Diencephalon (tissue), 1 donor: ENCODE measurements at places on chromosomes 4 and X. TPM values are rescaled to one million over a fixed set of nuclear protein-coding genes. Genes with fewer than 3 reads are reported as not detected.

The MRPS18C gene
- 30.2 TPM for total RNA-seq

The PABPC4L gene
- total RNA-seq: 3.2 TPM

The STPG2 gene
- 6.2 TPM for total RNA-seq

The SPANXB1 gene
- total RNA-seq: not detected

The NPNT gene
- total RNA-seq: 31.6 TPM

The SERTM2 gene
- 0.23 TPM for total RNA-seq

The AMBN gene
- 0.92 TPM for total RNA-seq

The PRKG2 gene
- total RNA-seq: 7.6 TPM

The DCLK2 gene
- 192 TPM for total RNA-seq

The ADH5 gene
- total RNA-seq: 104 TPM

The PASD1 gene
- total RNA-seq: not detected

The HMX1 gene
- total RNA-seq: 0.46 TPM

The USO1 gene
- total RNA-seq: 53.3 TPM

The SPP1 gene
- total RNA-seq: 401 TPM

The LARP1B gene
- 60.9 TPM for total RNA-seq

The SPANXN5 gene
- total RNA-seq: not detected
